Large intestine (tissue), 12 donors: ENCODE measurements at places on chromosomes 11 and 22. TPM values are rescaled to one million over a fixed set of nuclear protein-coding genes. Genes with fewer than 3 reads are reported as not detected.

DNA sequence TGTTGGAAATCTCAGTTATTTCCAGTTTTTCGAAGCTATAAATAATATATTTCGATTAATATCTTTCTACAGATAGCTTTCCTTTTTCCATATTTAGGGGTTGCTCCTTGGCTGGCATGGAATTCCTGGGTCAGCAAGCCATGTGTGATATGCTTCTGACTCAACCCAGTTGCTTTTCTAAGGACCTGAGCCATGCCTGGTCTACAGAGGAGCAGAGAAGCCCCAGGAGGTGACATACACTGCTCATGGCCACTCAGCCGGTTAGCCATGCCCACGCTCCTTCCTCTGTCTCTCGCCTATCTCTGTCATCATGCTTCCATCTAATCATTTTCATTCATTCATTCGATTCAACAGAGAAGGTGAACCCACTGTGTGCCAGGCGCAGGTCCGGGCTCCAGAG, 23.2 kb upstream of the PDGFB start:
- no peak for DNase-seq

DNA sequence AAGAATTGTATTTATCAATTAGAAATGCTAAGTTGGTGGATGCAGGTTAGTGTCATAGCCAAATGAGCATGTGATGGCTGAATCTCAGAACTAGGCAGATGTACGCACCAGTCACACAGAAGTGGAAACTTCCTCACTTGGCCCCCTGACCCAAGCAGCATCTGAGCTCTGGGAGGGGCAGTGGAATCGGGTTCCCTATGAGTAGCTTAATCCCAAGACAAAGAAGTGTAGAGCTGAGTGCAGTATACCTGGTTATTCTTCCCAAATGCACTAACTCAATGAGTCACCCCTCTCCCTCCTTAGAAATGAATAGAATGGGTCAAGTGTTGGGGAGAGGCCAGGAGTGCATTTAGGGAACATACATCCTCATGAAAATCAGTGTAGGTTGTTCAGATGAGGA, 224.6 kb downstream of the FAT3 start:
- DNase-seq: no peak

GRCh38 chr11:46387919-46388618, 3.5 kb downstream of the CHRM4 start:
- no peak for DNase-seq

DNA sequence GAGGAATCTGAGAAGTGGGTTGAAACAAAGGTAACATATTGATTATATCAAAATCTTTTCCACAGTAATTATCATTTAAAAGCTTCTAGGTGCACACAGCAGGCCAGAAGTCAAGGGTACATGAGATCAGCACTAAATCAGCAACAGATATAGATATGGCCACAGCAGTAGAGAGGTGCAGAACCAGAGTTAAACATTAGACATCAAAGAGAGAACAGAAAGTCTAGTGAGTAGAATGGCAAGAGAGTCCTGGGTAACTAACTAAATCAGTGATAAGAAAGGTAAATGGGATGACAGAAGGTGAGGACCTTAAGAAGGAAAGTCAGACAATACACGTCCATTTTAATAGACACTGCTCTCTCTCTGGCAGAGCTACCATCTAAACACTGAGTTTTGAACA, 119.5 kb upstream of the GRIA4 start:
- DNase-seq: peak; percentile 19

- no peak for DNase-seq
Observed at GRCh38 chr11:129620237-129621104, 195.2 kb upstream of the TMEM45B start.

- no peak for DNase-seq
Observed at GRCh38 chr11:24842308-24842707, 345.5 kb downstream of the LUZP2 start.

DNA sequence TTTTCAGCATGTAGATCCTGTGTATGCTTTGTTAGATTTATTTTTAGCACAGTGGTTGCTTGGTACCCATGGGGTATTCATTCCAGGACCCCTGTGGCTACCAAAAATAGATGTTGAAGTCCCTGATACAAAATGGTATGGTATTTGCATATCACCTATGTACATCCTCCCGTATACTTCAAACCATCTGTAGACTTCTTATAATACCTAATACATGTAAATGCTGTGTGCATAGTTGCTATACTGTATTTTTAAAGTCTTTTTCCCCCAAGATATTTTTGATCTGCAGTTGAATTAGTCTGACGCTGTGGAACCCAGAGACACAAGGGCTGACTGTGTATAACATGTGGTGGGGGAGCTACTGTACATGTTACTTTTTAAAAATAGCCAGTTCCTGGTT, 101.1 kb downstream of the ATXN10 start:
- no peak for DNase-seq

DNA sequence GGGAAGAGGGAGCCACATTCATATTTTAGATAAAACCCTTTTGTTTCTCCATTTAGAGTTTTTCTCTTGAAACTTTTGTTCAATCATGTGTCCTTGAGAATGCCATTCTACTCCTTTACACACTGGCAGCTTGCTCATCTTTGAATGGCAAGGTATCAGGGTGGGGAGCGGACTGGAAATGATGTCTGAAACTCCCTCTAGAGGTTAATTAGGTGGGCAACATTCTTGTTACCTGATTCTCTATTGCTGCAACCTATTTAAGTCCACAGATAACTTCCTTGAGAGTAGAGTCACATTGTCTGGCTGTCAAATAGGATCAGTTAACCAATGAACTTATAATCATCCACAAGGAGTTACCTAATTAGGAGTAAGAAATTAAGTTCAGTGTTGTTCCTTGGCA, 533.6 kb upstream of the API5 start:
- no peak for DNase-seq

- DNase-seq: peak; percentile 33
Observed at GRCh38 chr11:27358296-27358695, 4.7 kb downstream of the CCDC34 start.

DNA sequence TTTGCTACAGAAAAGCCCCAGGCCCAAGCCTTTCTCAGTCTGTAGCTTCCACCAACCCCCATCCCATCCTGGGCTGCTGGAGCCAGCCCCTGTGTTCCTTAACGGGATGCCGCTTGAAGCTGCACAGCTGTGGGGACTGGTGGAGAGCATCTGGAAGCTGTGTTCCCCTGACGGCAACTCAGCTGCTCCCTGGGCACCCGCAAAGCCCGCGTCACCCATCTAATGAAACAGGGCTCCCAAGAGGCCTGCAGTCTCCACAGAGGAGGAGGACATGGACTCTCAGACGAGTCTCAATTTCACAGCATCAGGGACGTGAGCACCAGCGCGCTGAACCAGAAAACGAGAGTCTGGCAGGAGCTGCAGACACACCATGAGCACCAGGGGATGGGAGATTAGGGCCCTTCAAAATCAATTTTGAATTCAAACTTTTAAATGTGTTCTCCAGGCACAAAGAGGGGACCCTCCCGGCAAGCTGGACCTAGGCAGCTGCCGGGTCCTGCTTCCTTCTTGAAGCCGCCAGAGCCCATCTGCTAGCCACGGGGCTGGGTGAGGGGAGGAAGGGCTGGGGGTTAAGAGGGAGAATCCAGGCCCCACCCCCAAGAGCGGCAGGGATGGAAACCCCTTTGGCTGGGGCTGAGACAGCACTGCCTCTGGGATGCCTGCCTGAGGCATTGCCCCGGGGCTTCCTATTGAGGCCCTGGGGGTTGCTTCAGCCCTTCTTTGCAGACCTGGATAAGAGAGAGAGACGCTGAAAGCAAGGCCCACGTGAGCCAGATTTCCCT, 21.0 kb downstream of the LMO1 start:
- DNase-seq: no peak

- no peak for DNase-seq
Observed at GRCh38 chr11:83671289-83671688, 385.1 kb upstream of the CCDC90B start.

DNA sequence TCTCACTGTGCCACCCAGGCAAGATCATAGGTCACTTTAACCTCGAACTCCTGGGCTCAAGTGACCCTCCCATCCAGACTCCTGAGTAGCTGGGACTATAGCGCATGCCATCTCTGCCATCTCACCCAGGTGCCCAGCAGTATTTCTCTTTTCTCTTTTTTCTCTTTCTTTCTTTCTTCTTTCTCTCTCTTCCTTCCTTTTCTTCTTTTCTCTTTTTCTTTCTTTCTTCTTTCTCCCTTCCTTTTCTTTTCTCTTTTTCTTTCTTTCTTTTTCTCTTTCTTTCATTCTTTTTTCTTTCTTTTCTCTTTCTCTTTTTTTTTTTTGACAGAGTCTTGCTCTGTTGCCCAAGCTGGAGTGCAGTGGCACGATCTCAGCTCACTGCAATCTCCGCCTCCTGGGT, 13.5 kb downstream of the RFPL1 start:
- DNase-seq: no peak

GRCh38 chr11:78797559-78797958, 222.9 kb upstream of the NARS2 start:
- DNase-seq: no peak

GRCh38 chr11:75170516-75171201, 19.8 kb downstream of the SLCO2B1 start:
- DNase-seq: peak; percentile 77

- DNase-seq: peak; percentile 67
Observed at GRCh38 chr22:27919942-27920755, 1.1 kb upstream of the PITPNB start.

GRCh38 chr11:117143390-117143789, 697 bp upstream of the PAFAH1B2 start:
- DNase-seq: peak; percentile 52

DNA sequence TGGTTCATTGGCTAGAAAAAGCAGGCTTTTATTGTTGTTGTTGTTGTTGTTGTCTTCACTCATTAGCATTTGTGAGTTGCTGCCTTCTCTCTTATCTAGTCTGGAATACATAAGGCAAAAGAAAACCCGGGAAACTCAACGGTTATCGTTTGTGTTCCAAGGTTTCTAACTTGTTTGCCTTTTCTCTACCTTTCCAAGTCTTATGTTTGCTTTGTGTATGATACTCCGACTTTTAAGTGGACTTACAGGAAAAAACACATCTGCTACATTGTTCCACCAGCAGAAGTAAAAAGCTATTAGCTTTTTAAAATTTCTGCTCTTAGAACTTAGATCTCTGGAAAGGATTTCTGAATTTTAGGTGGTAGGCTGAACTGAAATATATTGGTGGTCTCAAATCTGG, 27.0 kb upstream of the HIKESHI start:
- no peak for DNase-seq

DNA sequence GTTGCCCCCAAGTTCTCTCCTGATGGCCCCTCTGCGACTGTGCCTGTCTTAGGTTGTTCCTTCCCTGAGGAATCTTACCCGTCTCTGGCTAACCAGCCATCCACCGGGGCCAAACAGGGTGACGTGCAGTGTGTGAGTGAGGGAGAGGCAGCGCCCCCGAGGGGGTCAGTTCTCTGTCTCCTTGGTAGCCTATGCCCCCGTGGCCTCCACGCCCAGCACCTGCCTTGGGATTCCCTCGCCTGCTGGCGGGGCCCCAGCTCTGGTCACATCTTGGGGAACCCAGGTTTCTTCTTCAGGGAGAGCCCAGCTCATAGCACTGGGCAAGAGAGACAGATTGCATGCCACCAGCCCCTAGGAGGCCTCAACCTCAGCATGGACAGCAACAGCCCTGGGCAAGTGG, 5.8 kb downstream of the NXF1 start:
- no peak for DNase-seq

- DNase-seq: no peak
Observed at GRCh38 chr11:114398303-114398920, 1.9 kb downstream of the C11orf71 start.

DNA sequence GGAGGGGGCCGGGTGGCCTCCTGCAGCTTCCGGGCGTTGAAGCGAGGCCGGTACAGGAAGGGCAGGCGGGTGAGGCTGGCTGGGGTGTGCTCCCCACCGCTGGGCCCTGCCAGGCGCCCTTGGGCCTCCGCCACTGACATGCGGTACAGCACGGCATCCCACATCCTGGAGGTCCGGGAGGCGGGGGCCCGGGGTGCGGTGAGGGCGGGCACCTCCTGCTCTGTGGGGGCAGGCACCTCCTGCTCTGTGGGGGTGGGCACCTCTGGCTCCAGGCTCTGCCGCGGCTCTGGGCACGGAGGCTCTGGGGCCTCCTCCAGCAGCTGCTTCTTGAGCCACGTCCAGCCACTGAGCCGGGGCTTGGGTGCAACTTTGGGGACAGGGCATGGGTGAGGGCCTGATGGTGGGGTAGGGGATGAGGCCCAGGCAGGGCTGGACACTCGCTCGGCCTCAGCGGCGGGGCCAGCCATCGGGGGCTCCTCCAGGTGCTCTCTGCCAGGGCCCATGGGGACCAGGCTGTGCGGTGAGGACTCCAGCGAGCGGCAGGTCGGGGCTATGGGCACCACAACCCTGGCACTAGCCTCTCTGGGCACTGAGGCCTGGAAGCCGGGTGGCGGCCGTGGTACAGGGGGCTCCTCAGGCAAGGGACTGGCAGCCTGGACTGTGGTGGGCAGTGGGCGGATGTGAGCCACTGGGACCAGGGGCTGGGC, 2.3 kb downstream of the PRR33 start:
- DNase-seq: no peak

DNA sequence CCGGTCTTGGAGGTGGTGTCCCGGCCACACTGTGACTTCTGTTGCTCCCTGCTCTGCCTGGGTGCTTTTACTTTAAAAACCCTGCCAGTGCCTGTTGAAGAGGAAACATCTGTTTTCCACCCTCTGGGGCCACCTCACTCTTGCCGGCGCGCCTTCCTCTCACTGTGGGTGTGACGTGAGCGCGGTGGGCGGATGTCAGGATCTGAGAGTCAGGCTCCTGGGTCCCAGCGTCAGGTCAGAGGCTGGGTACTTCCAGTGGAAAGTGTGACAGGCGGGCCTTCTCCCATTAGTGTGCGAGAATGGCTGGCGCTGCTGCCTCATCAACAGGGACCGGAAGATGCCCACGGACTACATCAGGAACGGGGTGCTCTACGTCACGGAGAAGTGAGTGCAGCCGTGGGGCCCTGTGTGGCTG, 54.2 kb downstream of the GRAMD4 start:
- no peak for DNase-seq

GRCh38 chr11:133997554-133997953, 40.8 kb upstream of the IGSF9B start:
- no peak for DNase-seq

ELFN2 gene
- polyA plus RNA-seq: 0.27 TPM

KDM4E gene
- 0.19 TPM for polyA plus RNA-seq

C11orf86 gene
- polyA plus RNA-seq: 16.0 TPM

APOBEC3G gene
- 7.0 TPM for polyA plus RNA-seq

DUSP18 gene
- 11.3 TPM for polyA plus RNA-seq

MN1 gene
- 5.8 TPM for polyA plus RNA-seq

ALDH3B2 gene
- polyA plus RNA-seq: not detected

ACR gene
- 0.48 TPM for polyA plus RNA-seq

SLC5A1 gene
- 166 TPM for polyA plus RNA-seq

KCNJ11 gene
- polyA plus RNA-seq: 5.4 TPM

DEFB131B gene
- not detected for polyA plus RNA-seq

MUC6 gene
- polyA plus RNA-seq: 0.15 TPM

IFTAP gene
- polyA plus RNA-seq: 27.2 TPM

CDC45 gene
- polyA plus RNA-seq: 8.7 TPM

KIAA1671 gene
- polyA plus RNA-seq: 25.0 TPM

CSNK2A3 gene
- polyA plus RNA-seq: 2.8 TPM

C11orf52 gene
- 14.6 TPM for polyA plus RNA-seq

IGLL1 gene
- 0.60 TPM for polyA plus RNA-seq

TRPM5 gene
- 0.87 TPM for polyA plus RNA-seq
